ENCODE measurements at places on chromosomes 12 and 14.

- DNase-seq: no peak
These were observed 1304.7 kb upstream of the FLRT2 start for GRCh38 chr14:84225268-84225667.

GRCh38 chr14:65352964-65353530 lies 59.5 kb upstream of the FUT8 start:
- no peak for DNase-seq

GRCh38 chr12:114430306-114430705 lies 24.4 kb upstream of the TBX5 start:
- peak; percentile 91 for DNase-seq

DNA sequence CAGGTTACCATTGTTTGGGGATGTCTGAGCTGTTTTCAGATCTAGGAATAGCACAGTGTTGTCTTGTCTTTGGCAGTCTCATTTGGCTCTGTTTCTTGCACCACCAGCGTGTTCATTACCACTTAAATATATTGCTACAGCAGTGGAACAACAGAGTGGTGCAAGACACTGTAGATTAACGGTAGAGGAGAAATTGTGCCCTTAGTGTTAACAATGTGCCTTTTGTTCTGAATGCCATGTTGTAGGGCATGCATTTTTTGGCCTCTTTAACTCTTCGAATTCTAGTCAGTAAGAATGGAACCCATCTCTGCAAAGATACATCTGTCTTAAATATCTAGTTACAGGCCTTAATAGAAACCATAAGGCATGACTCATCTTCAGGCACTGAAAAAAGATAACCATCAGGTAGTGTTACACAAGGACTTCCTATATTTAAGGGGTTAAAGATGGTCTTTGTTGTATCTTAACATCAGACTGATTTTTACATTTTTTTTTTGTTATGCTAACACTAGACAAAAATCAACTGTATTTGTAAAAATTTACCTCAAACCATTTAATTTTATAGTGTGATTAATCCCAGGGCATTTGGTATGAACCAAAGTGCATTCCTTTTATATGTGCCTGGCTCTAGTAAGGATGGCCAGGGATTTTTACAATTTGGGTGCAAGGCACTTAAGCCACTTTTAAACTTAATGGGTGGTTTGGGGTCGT lies 12.9 kb downstream of the DYRK2 start:
- no peak for DNase-seq

DNA sequence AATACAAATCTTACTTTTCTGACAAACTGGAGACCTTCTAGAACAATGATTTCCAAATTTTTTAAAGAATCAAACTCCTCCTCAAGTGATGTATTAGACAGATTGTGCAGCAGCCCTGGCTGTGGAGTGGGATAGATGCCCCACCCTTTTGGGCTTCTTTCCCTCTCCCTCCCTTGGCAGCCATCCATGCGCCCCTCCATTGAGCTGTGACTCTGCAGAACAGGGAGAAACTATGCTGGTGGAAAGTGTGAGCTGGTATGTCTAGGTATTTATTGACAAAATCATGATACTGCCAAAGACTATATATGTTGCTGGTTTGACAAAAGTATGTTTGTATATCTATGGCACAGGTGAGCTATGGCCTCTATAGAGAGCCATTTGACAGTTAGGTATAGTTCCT lies 138.5 kb downstream of the KTN1 start:
- DNase-seq: no peak

GRCh38 chr14:52155651-52156213 lies 86.9 kb upstream of the NID2 start:
- DNase-seq: no peak

- no peak for DNase-seq
These were observed 35.3 kb downstream of the GAS2L3 start for GRCh38 chr12:100608776-100609175.

DNA sequence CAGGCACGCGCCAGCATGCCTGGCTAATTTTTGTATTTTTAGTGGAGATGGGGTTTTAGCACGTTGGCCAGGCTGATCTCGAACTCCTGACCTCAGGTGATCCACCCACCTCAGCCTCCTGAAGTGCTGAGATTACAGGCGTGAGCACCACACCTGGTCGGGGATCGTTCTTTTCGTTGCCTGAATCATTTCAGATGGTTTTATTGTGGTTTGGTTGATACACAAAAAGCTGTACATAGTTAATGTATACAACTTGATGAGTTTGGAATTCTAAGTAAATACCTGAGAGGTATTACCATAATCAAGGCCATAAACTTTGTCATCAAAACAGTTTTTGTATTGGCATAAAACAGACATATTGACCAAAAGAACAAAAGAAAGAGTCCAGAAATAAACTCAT lies 63.3 kb downstream of the RIC8B start:
- no peak for DNase-seq

DNA sequence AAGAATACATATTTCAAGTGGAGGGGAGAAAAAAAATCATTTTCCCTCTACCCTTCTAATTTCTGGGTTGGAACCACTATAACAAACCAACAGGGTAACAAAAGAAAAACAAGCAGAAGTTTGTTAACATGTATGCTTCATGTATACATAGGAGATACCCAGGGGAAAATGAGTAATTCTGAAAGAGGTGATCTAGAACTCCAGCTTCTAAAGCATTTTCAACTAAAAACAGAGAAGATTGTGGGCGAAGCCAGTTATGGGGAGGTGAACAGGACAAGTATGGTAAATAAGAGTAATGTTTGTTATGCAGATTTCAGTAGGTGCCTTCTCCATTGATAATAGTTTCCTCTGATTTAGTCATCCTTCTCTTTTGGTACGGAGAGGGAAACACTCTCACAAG lies 16.7 kb downstream of the FNTB start:
- no peak for DNase-seq

- DNase-seq: peak; percentile 11
These were observed 267.2 kb upstream of the BTG1 start for GRCh38 chr12:92412856-92413255.

DNA sequence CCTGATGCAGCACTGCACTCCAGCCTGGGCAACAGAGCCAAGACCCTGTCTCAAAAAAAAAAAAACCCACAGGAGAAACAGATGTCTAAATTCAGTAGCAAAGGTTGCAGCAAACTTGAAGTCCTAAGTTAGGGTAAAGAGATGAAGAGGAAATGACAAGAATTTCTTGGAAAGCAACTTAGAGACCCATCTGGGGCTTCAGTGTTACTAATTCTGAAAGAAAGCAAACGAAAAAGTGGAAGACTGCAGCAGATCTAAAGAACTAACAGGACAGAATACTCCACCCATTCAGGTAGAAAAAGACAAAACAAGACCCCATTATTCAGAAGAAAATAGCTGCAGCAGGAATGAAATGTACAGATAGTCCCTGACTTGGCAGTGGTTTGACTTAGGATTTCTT lies 31.9 kb downstream of the RESF1 start:
- no peak for DNase-seq

GRCh38 chr14:49306152-49306751 lies 279.9 kb downstream of the RPS29 start:
- DNase-seq: no peak

DNA sequence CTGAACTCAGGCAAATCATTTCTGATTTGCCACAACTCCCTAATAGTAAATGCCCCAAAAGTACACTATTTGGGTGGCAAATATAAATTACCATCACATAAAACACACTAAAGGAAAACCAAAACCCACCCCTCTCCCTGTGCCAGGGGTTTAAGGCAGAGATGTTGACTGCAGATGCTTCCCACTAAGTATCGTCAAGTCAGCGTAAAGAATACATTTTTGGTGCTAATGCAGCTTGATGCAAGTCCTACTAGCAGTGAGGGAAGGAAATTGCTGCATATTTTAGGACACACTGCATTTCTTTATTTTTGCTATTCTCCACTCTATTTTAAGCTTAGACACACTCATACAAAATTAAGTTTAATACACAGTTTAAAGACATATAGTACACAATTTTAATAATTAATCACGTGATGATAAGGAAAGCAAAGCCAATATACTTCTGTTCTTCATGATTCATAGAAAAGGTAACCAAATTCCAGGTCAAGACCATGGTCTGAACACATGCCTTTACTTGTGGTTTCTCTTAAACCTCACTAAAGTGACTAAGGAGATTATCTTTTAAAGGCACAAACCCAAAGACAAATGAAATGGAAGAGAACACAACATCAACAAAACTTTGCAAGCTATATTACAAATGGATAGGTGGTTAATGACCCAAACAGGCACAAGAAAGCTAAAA lies 162.2 kb downstream of the STXBP6 start:
- DNase-seq: no peak

DNA sequence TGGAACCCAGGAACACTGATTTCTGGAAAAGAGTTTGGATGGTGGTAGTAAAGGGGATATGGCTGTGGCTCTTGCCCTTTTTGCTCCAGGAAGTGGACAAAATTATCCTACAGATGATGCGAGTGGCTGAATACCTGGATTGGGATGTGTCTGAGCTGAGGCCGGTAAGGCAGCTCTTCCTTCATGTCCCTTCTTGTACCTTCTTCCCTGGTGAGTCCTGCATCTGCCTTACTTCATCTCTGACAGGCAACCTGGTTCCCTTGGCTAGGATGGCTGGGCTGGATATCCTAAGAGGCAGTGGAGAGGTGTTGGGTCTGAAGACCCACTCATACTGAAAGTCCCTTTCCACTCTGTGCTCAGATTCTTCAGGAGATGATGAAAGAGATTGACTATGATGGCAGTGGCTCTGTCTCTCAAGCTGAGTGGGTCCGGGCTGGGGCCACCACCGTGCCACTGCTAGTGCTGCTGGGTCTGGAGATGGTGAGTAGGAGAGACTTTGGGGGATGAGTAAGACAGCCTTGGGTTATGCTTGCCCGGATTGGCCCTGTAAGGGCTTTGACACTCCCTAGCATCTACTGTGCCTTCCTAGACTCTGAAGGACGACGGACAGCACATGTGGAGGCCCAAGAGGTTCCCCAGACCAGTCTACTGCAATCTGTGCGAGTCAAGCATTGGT lies 8.0 kb downstream of the DGKA start:
- no peak for DNase-seq

- DNase-seq: no peak
These were observed 416.2 kb downstream of the SOX5 start for GRCh38 chr12:23533265-23533664.

DNA sequence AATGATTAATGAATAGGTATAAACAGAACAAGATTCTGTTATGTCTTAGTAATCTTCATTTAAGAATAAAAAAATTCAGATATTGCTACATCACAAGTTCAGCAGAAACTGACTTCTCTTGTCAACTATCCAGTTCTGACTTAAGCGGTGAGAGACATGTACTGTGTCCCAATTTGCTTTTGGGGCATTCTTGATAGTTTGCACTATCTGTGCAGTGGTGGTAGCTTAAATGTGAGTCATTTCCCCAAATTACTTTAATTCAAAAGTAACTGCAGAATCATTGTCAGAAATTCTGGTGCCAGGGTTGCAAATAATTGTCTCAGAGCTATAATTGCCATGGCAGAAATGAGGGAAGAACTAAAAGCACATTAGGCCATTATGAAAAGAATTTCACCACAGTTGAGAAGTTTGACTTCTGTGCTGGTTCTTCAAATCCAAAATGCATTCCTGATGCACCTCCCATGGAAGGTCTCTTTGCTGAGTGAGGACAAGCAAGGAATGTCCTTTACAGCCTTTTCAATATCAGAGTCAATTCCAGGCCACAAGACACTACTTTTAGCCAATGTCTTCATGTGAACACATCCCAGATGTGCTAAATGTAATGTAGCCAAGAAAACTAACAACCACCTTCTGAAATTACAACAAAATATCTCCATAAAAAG lies 304.7 kb downstream of the SSPN start:
- DNase-seq: peak; percentile 20

DNA sequence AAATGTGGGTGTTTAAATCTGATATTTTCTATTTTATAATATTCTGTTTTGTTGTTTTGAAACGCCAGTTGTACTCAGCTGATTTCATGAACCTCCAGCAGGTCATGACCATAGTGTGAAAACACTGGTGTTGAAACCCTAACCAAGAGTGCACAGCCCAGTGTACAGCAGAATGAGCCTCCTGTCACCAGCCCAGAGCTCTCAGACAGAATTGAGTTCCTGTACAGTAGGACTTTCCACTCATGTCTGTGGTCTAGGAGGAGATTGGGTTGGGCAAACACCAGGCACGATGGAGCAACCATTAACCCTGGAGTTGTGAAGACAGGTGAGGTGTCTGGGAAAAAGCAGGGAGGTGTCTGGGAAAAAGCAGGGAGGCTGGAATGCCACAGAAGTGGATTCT lies 908.8 kb downstream of the VRK1 start:
- no peak for DNase-seq

DNA sequence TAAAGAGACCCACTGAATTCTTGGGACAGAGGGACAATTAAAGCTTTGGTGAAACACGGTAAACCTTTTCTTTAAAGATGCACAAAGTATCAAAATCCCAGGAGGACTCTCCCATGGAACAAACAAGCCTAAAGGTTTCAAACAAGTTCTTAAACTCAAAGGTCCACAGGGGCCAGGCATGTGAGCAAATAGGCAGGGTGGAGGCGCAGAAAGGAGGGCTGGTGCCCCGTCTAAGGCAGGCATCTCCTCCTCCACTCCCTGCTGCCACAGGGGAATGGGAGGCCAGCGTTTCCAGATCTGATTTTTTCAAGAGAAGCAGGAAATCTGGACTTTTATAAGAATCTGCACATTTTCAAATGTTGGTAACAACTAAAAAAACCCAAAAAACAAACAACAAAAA lies 7.6 kb downstream of the RPS6KL1 start:
- DNase-seq: no peak

GRCh38 chr14:80942191-80942600 lies 658 bp upstream of the CEP128 start:
- no peak for DNase-seq

GRCh38 chr12:89155826-89156225 lies 196.5 kb downstream of the DUSP6 start:
- no peak for DNase-seq

DNA sequence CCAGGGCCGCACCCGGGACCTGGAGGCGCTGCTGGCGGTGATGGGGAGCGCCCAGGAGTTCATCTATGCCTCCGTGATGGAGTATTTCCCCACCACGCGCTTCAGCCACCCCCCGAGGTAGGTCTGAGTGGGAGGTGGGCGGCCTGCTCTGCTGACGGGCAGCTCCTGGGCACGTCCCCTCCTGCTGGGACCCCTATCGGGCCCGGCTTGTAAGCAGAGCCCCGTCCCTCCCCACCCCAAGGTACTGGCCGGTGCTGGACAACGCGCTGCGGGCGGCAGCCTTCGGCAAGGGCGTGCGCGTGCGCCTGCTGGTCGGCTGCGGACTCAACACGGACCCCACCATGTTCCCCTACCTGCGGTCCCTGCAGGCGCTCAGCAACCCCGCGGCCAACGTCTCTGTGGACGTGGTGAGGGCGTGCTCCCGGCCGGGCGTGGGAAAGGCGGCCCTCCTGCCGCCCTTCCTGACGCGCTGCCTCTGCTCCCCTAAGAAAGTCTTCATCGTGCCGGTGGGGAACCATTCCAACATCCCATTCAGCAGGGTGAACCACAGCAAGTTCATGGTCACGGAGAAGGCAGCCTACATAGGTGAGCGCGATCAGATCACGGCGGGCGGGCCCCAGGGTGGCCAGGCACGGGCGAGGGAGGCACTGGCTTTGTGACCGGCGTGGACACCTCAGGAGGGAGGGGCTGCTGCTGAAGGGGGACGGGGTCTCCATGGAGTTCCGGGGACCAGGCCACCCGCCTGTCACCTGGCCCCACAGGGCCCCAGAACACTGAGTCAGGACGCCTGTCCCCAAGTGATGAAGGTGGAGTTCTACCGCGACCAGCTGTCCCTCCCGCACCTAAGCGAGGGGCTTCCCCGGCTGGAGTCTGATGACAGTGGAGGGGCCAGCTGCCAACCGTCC lies 7.3 kb downstream of the PLD4 start:
- no peak for DNase-seq

All from AG20443 (cell line).